ENCODE measurements at places on chromosomes 4 and X. TPM values are rescaled to one million over a fixed set of nuclear protein-coding genes. Genes with fewer than 3 reads are reported as not detected.

Gene NDST3
- total RNA-seq, result under 0.01 TPM

Gene GABRG1
- total RNA-seq, result not detected

Gene EGFL6
- total RNA-seq, result not detected

Gene ZCCHC18
- total RNA-seq, result 0.66 TPM

Gene SLC2A9
- 5.7 TPM for total RNA-seq

DNA sequence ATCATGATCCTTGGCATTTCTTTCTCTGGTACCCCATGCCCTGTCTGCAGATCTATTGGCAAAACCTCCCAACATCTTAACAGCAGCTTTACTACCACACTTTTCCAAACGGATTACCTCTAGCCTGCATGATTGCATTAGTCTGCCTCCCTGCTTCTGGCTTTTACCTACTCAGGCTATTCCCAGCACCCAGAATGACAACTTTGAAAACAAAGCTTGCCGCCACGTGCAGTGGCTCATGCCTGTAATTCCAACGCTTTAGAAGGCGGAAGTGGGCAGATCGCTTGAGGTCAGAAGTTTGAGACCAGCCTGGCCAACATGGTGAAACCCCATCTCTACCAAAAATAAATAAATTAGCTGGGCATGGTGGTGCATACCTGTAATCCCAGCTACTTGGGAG, 60.2 kb downstream of the UBE2K start:
- no peak overlapping the region for H3K27ac ChIP-seq
- no peaks in the 10 kb centered on the region for H3K27me3 ChIP-seq
- H3K4me1 ChIP-seq, result no peaks in the 10 kb centered on the region
- no peak overlapping the region for H3K4me3 ChIP-seq

DNA sequence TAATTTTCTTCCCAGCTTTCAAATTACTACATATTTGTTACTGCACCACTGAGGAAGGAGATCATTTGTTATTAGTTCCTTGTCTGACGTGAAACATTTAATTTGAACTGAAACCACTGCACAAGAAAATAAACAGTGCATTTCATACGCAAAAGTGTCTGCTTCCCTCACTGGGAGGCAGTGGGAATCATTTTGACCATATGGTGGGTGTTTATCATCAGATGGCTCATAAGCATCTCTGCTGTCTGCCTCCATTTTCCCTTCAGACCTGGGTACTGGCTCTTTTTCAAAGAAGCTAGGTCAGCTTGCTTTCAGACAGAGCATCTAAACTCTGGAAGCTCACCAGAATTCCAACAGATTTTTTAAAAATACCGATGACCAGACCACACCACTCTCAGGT, 135.2 kb downstream of the PCDH19 start:
- H3K27me3 ChIP-seq, result no peaks in the 10 kb centered on the region
- H3K4me1 ChIP-seq, result no peaks in the 10 kb centered on the region
- H3K27ac ChIP-seq, result no peak overlapping the region
- no peaks in the 10 kb centered on the region for H3K36me3 ChIP-seq
- no peak overlapping the region for H3K4me3 ChIP-seq

DNA sequence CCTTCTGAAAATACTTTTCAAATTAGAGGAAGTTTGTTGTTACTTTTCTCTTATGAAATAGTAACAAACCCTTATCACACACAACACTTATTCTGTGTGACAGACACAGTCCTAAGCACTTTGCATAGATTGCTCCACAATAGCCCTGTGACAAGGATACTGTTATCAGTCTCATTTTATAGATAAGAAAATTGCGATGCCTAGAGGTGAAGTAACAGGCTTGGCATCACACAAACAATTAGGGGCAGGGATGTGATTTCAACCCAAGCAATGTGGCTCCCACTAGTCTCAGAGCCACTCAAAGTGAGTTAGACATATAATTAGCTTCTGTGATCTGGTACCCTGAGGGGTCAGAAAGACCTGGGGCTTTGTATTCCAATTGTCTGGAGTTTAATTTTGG, 339.9 kb downstream of the FBXO8 start:
- H3K27me3 ChIP-seq, result no peaks in the 10 kb centered on the region
- H3K4me1 ChIP-seq, result no peaks in the 10 kb centered on the region
- H3K4me3 ChIP-seq, result no peak overlapping the region
- no peak overlapping the region for H3K27ac ChIP-seq
- H3K36me3 ChIP-seq, result no peaks in the 10 kb centered on the region

GRCh38 chr4:113708250-113708649, 53.3 kb downstream of the CAMK2D start:
- no peaks in the 10 kb centered on the region for H3K27me3 ChIP-seq
- H3K36me3 ChIP-seq, result no peaks in the 10 kb centered on the region
- no peak overlapping the region for H3K4me3 ChIP-seq

- peaks cover 26% of the 10 kb centered on the region for H3K27me3 ChIP-seq
- peak overlapping the region; percentile 40 for H3K4me3 ChIP-seq
These were observed 2.6 kb downstream of the NLGN4X start for GRCh38 chrX:6225911-6226595.

DNA sequence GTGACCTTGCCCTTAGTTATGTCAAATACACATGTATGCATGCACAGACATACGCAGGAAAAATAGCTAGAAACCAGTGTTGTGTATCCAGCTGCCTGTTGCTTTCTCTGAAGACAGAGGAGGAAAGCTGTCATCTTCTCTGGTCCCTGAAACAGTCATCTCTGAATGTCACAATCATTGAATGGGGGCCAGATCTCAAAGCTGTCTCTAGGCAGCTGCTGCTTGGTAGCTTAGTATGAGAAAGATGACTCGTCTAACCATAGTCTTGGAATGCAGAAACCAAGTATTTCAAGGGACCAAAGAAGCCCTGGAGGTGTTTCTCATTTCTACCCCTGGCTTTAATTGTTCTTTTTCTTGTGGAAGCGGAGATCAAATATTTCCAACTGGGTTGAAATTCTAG, 4.0 kb downstream of the GRIA3 start:
- H3K36me3 ChIP-seq, result no peaks in the 10 kb centered on the region
- H3K4me3 ChIP-seq, result no peak overlapping the region
- H3K4me1 ChIP-seq, result no peaks in the 10 kb centered on the region
- no peaks in the 10 kb centered on the region for H3K27me3 ChIP-seq
- no peak overlapping the region for H3K27ac ChIP-seq

GRCh38 chr4:155914782-155915181, 11.3 kb downstream of the TDO2 start:
- H3K4me1 ChIP-seq, result no peaks in the 10 kb centered on the region
- H3K27me3 ChIP-seq, result no peaks in the 10 kb centered on the region
- H3K4me3 ChIP-seq, result no peak overlapping the region
- H3K27ac ChIP-seq, result no peak overlapping the region

- H3K4me1 ChIP-seq, result no peaks in the 10 kb centered on the region
- no peak for DNase-seq
- no peak overlapping the region for H3K4me3 ChIP-seq
- no peaks in the 10 kb centered on the region for H3K27me3 ChIP-seq
- H3K27ac ChIP-seq, result no peak overlapping the region
These were observed 19.4 kb downstream of the TMSB4X start for GRCh38 chrX:12994321-12994720.

DNA sequence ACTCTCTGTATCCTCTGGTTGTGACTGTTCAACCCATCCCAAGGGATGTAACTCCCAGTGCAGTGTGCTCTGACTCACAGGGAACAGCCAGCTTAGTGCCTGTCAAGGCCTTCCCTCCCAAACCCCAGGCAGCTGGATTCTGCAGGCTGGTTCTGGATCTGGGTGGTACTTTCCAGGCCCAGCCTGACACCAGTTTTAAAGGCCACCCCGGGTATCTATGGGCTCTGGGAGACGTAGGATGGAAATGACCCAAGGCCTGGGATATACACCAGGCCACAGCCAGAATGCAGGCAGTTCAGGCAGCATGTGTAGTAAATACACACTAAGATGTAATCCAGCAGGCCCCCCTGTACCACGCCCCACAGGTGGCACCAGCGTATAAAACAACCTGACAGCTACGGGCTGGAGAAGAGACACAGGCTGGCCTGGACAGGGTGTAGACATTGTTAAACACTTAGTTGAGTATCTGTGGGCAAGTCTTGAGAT, 64.2 kb downstream of the SPINK2 start:
- H3K4me1 ChIP-seq, result no peaks in the 10 kb centered on the region
- H3K27me3 ChIP-seq, result no peaks in the 10 kb centered on the region
- H3K36me3 ChIP-seq, result no peaks in the 10 kb centered on the region
- peak overlapping the region; percentile 84 for H3K27ac ChIP-seq
- peak; percentile 88 for DNase-seq

DNA sequence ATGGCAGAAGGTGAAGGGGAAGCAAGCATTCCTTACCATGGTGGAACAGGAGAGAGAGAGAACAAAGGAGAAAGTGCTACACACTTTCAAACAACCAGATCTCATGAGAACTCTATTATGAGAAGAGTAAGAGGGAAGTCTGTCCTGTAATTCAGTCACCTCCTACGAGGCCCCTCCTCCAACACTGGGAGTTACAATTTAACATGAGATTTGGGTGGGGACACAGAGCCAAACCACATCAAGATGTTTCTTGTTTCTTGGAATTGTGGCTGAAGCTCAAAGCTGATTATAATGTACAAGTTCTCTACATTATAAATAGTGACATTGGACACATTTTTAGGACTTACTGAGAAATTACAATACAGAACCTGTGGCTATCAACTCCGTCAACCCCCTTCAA, 29.5 kb upstream of the TAPT1 start:
- H3K27me3 ChIP-seq, result no peaks in the 10 kb centered on the region
- peaks cover 13% of the 10 kb centered on the region for H3K4me1 ChIP-seq
- no peaks in the 10 kb centered on the region for H3K36me3 ChIP-seq
- DNase-seq, result no peak
- H3K4me3 ChIP-seq, result no peak overlapping the region
- no peak overlapping the region for H3K27ac ChIP-seq

- H3K4me3 ChIP-seq, result no peak overlapping the region
- DNase-seq, result no peak
- no peak overlapping the region for H3K27ac ChIP-seq
- peaks cover 11% of the 10 kb centered on the region for H3K4me1 ChIP-seq
- H3K36me3 ChIP-seq, result no peaks in the 10 kb centered on the region
These were observed 25.3 kb downstream of the SH3TC1 start for GRCh38 chr4:8224267-8224974.

DNA sequence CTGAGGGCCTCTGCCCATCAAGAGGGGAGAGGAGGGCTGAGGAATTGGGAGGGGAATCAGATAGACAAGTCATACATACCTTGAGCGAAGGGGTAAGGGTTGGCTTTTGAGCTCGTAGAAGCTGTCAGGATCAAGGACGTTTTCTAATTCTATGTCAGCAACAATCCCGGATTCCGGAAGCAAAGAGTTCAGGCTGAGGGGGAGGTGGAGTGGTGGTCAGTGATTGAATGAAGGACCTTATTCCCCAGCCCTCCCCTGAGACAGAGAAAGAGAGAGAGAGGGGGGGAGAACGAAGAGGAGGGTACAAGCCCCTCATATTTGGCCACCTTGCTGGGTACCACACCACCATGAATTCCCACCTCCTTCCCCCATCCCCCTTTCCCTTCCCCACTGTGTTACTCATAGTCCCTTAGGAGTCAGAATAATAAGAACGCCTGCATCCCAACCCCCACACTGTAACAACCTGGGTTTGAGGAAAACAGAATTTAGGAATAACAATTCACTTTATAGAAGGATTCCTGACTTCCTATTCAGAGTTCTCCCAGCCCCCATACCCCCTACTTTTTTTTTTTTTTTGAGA, 2.7 kb downstream of the TFE3 start:
- no peaks in the 10 kb centered on the region for H3K4me1 ChIP-seq
- peak overlapping the region; percentile 80 for H3K4me3 ChIP-seq
- no peak for DNase-seq
- peaks cover 9% of the 10 kb centered on the region for H3K36me3 ChIP-seq
- H3K27ac ChIP-seq, result peak overlapping the region; percentile 95

- no peaks in the 10 kb centered on the region for H3K4me1 ChIP-seq
- no peak overlapping the region for H3K27ac ChIP-seq
- no peaks in the 10 kb centered on the region for H3K27me3 ChIP-seq
- no peaks in the 10 kb centered on the region for H3K36me3 ChIP-seq
- DNase-seq, result no peak
These were observed 8.5 kb downstream of the RAB9B start for GRCh38 chrX:103823591-103823990.

- no peak overlapping the region for H3K4me3 ChIP-seq
- H3K27me3 ChIP-seq, result no peaks in the 10 kb centered on the region
- DNase-seq, result no peak
These were observed 24.3 kb downstream of the LINC00632 start for GRCh38 chrX:140733766-140734342.

DNA sequence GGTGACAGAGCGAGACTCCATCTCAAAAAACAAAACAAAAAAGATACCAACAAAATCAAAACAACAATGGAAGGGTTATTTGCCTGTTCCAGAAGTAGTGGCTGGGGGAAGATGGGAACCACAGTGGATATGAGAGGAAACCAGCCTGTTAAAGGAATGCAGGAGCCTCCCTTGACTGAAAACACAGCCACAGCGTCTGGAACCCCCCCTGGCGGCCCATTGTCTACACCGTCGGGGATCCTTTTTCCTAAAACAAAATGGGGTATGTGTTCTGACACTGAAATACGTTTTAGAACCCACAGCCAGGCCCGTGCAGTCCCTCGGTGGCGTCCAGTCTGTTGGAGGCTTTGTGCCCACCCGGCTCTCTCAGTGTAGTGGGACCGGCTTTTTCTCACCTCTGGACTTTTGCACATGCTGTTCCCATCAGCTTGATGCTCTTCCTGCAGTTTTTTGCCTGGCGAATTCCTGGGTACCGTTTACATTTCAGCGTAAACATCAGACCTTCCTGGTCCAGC, 19.6 kb downstream of the PIGG start:
- H3K27me3 ChIP-seq, result no peaks in the 10 kb centered on the region
- no peak overlapping the region for H3K27ac ChIP-seq
- H3K4me3 ChIP-seq, result no peak overlapping the region
- H3K36me3 ChIP-seq, result peaks cover 9% of the 10 kb centered on the region

GRCh38 chr4:35052546-35052945, 1191.8 kb downstream of the ARAP2 start:
- H3K36me3 ChIP-seq, result no peaks in the 10 kb centered on the region
- no peak overlapping the region for H3K27ac ChIP-seq
- H3K4me3 ChIP-seq, result no peak overlapping the region
- H3K27me3 ChIP-seq, result no peaks in the 10 kb centered on the region
- DNase-seq, result no peak

DNA sequence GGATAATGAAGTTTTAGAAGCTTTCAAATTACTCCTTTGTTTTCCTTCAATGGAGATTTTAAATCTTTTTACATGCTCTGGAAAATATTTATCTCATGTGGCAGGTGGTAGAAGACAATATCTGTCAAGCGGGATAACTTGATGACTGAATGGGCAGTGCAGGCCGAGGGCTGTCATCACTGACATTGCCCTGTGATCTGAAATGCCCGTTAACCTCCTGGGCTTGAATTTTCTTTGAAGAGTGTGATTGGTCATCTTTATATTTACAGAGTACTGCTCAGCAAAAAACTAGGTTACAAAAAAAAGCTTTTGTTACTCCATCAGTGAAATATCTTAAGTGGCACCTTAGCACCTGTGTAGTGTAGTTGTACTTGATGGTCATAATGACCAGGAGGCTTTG, 147.5 kb downstream of the GATB start:
- DNase-seq, result no peak
- no peaks in the 10 kb centered on the region for H3K27me3 ChIP-seq
- no peak overlapping the region for H3K4me3 ChIP-seq
- H3K27ac ChIP-seq, result no peak overlapping the region
- H3K4me1 ChIP-seq, result no peaks in the 10 kb centered on the region
- H3K36me3 ChIP-seq, result no peaks in the 10 kb centered on the region

GRCh38 chrX:96204928-96205327, 479.7 kb upstream of the DIAPH2 start:
- H3K27ac ChIP-seq, result no peak overlapping the region
- H3K36me3 ChIP-seq, result no peaks in the 10 kb centered on the region
- H3K4me3 ChIP-seq, result no peak overlapping the region
- DNase-seq, result no peak
- no peaks in the 10 kb centered on the region for H3K27me3 ChIP-seq

- no peak overlapping the region for H3K27ac ChIP-seq
- DNase-seq, result no peak
- H3K4me1 ChIP-seq, result no peaks in the 10 kb centered on the region
- H3K4me3 ChIP-seq, result no peak overlapping the region
- H3K36me3 ChIP-seq, result no peaks in the 10 kb centered on the region
- no peaks in the 10 kb centered on the region for H3K27me3 ChIP-seq
These were observed 469.2 kb upstream of the DIPK2B start for GRCh38 chrX:45669715-45670340.

All from sigmoid colon (tissue), 7 donors.